ENCODE measurements at places on chromosomes 1 and 21.

GRCh38 chr1:13826009-13826408 lies 126.0 kb downstream of the PRDM2 start:
- DNase-seq: no peak

GRCh38 chr21:39918558-39918957 lies 51.3 kb downstream of the PCP4 start:
- no peak for DNase-seq

- DNase-seq: no peak
These were observed 12.2 kb downstream of the ADSS2 start for GRCh38 chr1:244439391-244440032.

DNA sequence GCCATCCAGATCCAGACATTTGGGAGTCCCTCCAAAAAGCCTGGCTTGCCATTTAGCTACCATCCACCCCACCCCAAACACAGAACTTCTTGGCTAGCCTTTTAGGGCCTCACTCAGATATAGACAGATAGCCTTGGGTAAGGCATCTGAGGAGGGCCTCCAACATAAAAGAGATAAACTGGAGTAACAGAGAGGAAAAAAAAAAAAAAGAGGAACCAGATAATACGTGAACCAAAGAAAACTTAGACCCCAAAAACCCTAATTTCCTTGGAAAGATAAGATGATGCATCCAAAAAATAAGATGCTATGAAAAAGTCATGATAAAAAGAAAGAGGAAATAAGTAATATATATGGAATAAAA lies 19.8 kb upstream of the LSS start:
- no peak for DNase-seq

GRCh38 chr1:74995821-74996220 lies 138.4 kb upstream of the LHX8 start:
- no peak for DNase-seq
